ENCODE measurements at places on chromosomes 5 and 9.

GRCh38 chr9:83379045-83379444 lies 159.2 kb downstream of the FRMD3 start:
- DNase-seq = peak; percentile 61

- DNase-seq = no peak
Measured at GRCh38 chr5:133311176-133311575, 259.4 kb downstream of the HSPA4 start.

GRCh38 chr9:33868440-33868973 lies 51.5 kb downstream of the UBE2R2 start:
- DNase-seq = no peak

GRCh38 chr5:168964182-168964581 lies 336.8 kb downstream of the SLIT3 start:
- no peak for DNase-seq

GRCh38 chr5:9642621-9643020 lies 12.5 kb upstream of the TAS2R1 start:
- no peak for DNase-seq

- DNase-seq = no peak
Measured at GRCh38 chr9:22363421-22363887, 83.2 kb upstream of the DMRTA1 start.

Measured in NCI-H1092 treated with DMSO at 0.1 percent for 48 hours (cell line).